ENCODE measurements at places on chromosomes 2 and 18.

- no peak for DNase-seq
Measured at GRCh38 chr18:36128907-36129299, 237 bp downstream of the SLC39A6 start.

- DNase-seq = no peak
Measured at GRCh38 chr2:236998236-236998635, 87.5 kb upstream of the COPS8 start.

DNA sequence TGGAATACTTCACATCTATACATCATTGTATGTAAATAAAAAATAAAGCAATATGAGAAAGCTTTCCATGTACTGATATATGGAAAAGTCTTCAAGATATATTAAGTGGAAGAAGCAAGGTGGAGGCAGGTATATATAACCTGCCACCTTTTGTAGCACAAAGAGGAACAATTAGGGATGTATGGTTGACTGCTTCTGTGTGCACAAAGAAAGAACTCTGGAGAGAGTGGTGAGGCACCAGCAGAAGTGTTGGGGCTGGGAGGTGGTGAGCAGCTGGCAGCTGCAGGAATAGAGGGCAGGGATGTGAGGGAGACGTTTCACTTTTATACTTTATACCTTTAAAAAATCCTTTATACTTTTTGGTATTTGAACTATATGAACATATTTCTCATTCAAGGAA, 26.1 kb downstream of the KIF5C start:
- no peak for DNase-seq

DNA sequence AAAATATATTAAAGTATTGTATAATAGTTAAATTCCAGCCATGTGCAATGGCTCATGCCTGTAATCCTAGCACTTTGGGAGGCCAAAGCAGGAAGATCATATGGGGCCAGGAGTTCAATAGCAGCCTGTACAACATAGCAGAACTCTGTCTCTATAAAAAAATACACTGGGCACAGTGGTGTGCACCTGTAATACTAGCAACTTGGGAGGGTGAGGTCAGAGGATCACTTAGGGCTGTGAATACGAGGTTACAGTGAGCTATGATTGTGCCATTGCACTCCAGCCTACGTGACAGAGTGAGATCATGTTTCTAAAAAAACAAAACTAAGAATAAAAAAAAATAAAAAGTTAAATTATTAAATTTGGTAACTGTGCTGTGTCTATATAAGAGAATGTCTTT, 36.1 kb downstream of the ZRANB3 start:
- DNase-seq = no peak

DNA sequence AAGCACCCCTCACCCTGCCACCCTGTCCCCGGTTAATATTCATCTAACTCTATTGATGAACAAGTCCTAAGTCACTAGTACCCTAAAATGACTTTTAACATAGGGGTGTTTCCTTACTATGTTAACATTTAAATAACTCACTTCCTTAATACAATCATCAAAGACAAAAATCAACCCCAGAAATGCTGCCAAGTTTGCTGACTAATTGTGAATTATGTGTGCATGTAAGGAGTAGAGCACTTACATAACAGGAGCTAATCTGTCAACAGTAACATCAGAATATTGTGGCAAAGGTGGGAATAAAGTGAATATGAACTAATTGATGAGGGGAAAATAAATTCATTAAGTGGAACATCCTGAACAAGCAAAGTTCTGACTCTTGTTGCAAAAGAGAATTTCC, 81.4 kb upstream of the ERBB4 start:
- no peak for DNase-seq

DNA sequence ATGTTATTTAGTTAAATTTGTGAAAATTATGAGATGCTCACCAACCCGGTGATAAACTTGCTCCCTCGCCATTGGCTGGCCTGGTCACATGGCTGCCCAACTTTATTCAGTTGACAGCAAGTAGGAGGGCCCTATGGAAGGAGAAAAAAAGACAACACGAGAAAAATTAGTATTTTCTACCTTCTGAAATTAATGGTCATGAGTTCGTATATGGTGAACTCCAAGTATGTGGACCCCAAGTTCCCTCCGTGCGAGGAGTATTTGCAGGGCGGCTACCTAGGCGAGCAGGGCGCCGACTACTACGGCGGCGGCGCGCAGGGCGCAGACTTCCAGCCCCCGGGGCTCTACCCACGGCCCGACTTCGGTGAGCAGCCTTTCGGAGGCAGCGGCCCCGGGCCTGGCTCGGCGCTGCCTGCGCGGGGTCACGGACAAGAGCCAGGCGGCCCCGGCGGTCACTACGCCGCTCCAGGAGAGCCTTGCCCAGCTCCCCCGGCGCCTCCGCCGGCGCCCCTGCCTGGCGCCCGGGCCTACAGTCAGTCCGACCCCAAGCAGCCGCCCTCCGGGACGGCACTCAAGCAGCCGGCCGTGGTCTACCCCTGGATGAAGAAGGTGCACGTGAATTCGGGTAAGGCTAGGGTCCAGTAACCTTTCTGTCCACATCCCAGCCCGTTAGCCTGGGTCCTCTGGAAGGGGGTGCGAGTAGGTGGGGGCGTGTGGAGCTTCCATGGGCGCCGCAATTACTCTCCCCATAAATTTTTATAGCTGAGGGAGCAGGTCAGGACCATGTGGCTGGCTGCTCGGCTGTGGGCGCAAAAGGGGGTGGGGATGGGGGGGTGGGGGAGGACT, at the start of gene HOXD4:
Gene HOXD4 (plus strand): TSS at position 109 of the 846 bp plus-strand sequence. CDS start 84 bp downstream, at position 193.
- no peak for DNase-seq

DNA sequence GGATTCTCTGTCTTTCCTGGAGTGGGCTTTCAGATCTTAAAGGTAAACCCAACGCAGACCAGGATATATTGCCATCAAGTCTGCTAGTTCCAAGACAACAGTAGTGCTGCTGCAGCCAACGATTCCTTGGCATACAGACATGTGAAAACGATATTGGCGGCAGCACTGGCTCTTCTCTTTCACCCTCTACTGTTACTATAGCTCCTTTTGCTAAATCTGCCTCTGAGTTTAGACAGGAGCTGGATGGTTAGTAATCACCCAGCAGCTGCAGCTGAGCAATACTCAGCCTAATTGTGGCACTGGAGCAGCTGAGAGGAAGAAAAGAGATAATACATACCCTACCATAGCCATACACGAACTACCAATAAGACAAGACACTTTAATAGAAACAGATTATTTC, 4.0 kb downstream of the YES1 start:
- DNase-seq = no peak

GRCh38 chr2:169012812-169013627, 18.1 kb downstream of the ABCB11 start:
- no peak for DNase-seq

GRCh38 chr2:157216286-157216965, 41.1 kb upstream of the GALNT5 start:
- DNase-seq = no peak

- DNase-seq = no peak
Measured at GRCh38 chr2:112686348-112687217, 34.2 kb upstream of the NT5DC4 start.

- DNase-seq = no peak
Measured at GRCh38 chr18:36141576-36141975, 11.9 kb downstream of the ELP2 start.

DNA sequence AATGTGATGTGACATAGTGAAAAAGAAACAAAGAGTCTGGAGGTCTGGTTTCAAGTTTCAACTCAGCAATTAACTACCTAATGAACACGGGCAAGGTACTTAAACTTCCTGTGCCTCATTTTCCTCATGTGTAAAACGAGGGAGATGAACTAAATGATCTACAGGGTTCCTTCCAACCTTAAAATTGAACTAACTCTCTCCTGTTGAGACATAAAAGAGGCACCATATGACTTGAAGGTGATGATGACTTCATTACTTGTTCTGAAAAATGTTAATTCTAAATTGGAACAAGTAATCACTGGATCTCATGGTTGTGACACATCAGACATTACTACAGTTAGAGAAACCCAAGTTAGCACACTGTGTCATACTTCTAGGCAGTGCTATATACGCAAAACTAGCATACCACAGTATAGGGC, 8.9 kb upstream of the REL start:
- no peak for DNase-seq

GRCh38 chr18:55179835-55180234, 220.6 kb upstream of the CCDC68 start:
- peak; percentile 5 for DNase-seq

DNA sequence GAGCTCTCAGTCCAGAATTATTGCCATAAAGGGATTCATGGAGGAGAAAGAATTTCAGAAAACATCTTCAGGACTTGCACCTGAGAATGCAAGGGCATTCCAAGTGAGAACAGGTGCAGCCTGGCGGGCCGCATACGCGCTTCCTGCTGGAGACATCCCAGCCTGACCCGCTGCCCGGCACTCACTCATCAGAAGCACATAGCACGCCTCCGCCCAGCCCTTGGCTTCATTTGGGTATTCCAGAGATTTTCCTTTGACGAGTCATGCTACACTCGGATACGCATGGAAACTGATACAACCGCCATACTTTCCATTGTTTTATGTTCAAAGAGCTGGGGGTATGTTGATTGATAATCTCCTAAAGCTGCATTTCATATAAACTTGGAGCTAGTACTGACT, 228.0 kb upstream of the ID2 start:
- DNase-seq = no peak

- DNase-seq = no peak
Measured at GRCh38 chr18:24677011-24677410, 216.6 kb downstream of the HRH4 start.

DNA sequence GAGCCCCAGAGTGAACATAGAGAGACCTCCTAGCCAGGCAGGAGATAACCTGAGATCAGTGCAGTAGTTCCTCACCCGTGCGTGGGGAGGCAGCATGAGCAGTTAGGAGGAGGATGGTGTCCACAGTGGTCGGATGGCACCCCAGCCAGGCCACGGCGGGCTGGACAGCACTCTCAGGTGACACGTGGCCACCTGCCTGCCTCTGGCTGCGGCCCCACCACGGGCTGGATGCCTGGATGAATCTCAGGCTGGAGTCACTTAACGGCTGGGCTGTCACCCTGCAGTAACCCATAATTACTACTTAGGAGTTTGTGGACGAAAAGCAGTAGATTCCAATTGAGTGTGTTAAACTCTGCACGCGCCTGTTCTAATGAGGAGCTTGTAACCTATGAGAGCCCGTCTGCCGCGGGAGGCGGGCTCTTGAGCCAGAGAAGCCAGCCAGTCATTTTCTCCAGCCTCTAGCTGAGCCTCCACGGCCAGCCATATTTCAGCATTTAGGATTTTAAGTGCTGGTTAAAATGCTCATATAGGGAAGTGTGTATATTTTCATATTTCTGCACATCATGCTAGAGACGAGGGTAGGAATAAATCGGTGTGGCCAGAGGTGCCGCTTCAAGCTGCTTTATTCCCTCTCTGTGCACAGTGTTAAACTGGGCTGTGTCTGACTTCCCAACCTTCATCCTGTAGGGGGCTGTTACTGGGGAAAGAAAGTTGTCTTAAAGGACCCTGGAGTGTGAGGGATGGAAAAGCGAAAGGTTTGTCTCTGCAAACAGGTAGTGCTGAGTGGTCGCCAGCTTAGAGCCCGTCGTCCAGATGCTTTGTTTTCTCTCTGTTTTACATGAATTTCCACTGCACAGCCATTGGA, 144.0 kb downstream of the GLI2 start:
- no peak for DNase-seq

DNA sequence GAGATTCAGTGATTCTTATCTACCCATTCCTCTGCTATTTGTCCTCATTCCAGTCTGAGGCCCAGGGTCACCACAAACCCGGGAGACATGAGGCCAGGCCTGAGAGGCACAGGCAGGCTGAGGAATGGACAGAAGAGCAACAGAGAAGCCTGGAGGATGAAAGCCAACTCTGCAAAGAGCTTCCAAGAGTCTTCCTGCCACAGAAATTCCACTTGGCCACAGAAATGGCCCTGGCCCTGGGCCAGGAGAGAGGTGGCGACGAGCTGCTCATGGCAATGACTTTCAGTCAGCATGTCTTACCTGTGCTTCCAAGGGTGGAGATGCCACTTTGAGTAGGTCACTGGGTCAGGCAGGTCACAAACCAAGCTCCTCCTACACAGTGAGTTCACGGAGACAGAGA, 155.3 kb upstream of the PKDCC start:
- DNase-seq = no peak

- DNase-seq = no peak
Measured at GRCh38 chr2:134027980-134028379, 225.9 kb upstream of the MGAT5 start.

DNA sequence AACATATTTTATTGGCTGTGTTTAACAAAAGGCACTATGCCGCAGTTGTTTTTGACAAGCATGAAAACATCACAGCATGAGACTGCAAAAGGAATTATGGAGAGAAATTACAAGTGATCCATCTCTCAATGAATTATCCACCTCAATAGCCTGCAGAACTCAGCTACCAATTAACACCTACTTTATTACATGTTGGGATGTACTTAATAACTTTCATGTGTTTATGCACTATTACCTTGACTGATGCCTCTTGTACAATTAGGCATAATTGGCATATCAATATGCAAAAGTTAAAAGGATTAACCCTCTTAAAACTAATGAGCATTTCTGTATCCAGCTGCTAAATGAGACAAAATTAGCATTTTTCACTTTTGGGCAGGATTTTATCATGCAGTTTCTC, 27.8 kb downstream of the ARHGAP15 start:
- DNase-seq = no peak
